ENCODE measurements at places on chromosomes 2 and 18.

DNA sequence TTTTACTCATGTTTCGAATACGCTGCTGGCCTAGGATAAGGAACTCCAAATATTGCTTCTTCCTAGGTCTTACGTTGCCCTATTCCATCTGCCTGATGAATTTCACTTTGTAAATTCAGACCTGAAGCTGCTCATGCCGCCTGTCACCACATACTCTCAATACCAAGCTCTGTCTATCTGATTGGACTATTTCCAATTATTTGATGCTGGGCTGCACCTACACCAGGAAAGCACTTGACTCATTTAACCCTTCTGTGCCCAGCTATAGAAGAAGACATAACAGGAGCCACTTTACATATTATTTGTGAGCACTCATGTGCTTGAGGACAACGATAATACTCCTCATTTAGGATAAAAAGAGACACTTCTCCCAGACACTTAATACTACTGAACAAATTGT is 1293.9 kb upstream of the LRRTM1 start:
- DNase-seq: peak; percentile 18

DNA sequence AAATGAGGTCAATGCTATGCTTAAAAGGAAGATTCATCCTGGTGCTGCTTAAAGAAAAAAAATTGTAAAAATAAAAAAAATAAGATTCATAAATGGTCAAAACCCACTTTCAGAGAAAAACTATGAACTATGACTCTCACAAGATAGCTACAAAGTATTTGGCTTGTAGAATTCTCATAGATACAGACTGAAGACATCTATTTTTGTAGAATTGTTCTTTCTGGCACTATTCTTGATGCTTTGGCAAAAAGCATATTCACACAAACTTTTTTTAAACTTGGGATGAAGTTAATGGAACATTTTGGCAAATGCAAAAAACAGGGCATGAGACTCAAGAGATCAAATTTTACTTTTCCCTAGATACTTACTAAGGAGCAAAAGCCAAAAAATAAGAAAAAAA is 12.5 kb upstream of the ANKRD29 start:
- no peak for DNase-seq

DNA sequence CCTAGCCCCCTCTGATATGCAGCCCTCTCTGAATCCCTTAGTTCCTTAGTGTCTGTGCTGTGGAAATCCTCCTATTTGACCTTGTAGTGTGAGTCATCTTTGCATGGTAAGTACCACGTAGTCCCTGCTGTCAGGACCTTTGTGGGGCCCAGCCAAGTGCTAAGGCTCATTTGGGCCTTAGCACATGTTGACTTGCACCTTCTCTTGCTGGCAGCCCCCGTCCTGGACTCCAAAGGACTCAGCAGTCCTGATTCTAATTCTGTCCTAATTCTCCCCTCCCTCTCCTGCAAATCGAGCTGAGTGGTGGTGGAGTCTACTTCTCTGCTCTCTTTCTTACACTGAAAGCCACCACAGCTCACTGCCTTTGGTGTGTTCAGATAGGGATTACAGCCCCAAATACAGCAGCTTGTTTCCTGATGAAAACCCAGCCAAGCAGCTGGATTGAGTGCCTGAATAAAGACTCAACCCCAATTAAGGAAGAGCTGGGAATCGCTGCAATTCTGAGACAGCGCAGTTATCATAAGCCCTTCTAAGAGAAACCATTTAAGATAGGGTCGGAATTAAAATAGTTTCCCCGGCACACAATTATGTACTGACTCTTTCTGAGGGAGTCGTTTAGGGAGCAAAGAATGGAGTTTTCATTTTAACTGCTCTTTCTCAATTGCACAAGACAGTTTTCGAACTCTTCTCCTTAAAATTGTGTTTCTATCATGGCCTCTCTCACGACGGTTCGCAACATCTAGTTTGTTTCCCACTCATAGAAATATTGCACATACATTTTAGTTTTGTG is 215.6 kb upstream of the TNP1 start:
- DNase-seq: peak; percentile 33

DNA sequence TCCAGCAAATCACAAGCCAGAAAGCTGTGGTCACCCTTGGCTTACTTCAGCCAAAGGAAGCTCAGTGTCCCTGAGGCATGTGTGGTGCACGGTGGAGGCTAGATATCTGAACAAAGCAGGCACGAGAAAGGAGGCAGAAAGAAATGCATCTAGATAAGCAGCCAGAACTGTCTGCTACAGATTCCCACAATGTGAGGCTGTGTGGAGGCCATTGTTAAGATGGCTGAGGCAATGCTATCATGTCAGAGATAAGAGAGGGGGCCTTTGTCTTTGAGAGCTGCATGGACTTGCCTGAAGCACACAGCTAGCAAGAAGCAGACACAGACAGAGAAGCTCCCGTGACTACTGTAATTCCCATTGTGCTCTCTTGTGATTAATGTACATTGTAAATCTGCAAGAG is 110.5 kb upstream of the LYPD6 start:
- DNase-seq: no peak

DNA sequence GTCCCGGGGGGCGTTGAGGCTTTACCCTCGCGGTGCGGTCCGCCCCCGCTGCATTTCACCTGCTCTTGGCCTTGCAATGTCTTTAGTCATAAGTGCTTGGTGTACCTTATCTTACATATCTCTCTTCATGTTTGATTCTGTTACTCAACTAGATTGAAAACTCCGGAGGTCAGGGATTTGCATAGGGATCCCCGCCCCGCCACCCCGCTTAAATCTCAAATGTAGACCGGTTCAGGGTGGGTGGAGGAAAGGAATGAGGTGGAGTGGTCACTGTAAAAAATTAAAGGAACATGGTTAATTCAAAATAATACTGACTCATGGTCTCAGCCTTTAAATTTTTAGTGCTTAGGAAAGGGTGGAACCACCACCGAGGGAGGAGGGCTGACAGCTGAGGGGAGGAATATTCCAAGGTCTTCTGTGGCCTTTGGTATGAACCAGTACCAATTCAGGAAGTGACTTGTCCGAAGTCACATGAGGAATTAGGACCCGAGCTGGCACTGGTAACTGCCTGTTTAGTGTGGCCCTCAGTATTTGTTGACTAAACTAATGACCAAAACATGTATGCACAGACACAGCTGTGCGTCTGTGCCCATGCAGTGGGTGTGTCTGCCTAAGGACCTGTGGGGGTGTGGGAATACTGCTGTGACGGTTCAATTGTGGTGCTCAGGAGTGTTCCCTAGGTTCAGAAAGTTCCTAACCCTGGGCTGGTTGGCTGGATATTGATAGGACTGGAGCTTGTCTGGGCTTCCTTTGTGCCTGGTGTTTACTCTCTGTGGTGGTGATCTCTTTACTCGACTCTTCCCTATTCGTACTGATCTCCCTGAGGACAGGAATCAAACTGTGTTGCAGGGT is 1.0 kb downstream of the PLEKHB2 start:
- DNase-seq: peak; percentile 84

DNA sequence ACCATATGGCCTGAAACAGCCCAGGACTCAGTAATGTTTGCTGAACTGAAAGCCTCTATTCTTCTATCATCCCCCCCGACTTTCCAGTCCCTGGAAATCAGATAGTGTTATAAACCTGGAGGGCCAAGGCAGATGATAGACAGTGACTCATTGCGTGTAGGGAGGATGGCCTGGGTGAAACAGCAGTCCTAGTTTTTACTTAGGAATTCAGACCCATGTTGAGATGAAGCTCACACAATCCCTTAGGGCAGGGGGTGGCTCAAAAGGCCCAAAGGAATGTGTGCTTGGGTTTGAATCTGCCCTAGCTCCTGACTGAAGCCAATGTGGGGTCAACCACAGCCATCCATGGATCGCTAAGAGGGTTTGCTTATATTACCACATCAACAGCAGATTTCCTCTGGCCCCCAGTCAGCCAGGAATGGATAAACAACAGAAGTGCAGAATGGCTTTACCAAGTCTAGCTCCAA is 43.9 kb upstream of the STPG4 start:
- peak; percentile 75 for DNase-seq

DNA sequence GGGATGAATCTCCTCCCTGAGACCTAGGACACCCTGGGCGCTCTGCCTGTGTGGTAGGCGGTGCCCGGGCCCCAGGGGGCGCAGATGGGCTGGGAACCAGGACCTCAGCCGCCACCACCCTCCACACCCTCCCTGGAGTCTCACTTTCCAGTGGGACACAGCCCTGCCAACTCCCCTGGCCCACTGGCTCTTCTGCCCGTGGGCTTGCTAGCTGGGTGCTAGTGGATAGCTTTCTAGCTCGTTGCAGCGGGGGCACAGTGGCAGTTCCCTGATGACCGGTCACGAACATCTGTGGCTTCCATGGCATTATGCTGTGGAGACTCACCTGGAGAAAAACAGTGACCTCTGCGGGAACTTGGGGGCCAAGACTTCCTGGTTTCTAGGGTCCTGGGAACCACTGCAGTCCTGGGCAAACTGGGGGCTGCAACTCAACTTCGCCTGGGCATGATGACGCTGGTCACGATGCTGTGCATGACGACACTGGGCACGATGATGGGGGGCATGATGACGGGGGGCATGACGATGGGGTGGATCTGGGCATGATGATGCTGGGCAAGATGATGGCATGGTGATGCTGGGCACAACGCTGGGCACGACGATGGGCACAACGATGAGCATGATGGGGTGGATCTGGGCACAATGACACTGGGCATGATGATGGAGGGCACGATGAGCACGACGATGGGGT is 31.0 kb upstream of the ALLC start:
- DNase-seq: no peak

GRCh38 chr2:20536619-20537422 is 89.9 kb downstream of the RHOB start:
- DNase-seq: no peak

DNA sequence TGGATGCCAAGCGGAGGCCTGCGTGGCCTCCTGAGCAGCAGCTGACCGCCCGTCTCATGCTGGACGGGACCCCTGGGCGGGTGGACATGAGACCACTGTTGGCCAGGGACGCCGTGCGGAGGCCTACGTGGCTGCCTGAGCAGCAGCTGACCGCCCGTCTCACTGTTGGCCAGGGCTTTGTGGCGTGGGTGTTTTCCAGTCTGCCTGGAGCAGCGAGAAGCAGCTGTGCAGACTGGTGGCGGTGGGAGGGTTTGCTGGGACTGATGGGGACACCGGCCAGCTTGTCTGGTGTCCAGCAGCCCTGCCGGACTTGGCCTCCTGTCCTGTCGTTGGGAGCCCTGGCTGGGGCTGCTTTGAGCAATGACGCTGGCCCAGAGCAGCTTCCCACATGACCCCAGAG is 5.8 kb upstream of the D2HGDH start:
- no peak for DNase-seq

DNA sequence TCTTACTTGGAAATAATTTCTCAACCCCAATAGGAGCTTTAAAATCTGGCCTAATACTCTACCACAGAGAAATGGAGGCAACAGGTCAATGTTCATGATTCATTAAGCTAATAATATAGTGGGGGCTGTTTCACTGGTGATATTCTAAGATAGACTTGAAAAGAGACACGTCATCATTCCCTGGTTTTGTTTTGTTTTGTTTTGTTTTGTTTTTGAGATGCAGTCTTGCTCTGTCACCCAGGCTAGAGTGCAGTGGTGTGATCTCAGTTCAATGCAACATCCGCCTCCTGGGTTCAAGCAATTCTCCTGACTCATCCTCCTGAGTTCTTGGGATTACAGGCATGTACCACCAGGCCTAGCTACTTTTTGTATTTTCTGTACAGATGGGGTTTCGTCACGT is 37.5 kb upstream of the SOS1 start:
- DNase-seq: no peak

GRCh38 chr2:196182439-196183171 is 11.2 kb upstream of the STK17B start:
- peak; percentile 48 for DNase-seq

DNA sequence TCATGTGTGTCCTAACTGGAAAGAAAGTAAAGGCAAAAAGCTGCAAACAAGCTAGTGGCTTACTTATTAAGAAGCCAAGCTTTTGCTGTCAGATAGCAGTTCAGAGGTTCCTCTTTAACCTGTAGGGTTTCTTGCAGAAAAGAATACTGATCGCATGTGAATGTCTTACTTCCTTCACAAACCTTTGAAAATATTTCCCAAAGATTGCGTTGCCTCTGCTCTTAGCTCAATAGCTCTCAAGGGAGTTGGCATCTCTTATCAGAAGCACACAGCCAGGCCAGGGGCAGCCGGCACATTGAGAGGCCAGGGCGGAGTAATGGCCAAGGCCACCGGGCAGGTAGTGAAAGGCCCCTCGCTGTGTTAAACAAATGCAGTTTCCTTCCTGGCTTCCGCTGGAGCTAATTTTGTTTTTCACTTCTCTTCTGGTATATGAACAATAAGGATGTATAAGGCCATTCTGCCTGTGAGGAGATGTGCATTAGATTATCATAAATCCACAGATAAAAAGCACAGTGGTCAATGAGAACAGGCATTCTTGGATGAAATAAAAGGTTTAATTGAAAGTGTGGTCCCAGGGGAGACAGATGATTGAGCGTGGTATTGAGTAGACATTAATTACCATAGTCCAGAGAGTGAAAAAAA is 542.4 kb upstream of the NRP2 start:
- no peak for DNase-seq

- DNase-seq: no peak
Measured at GRCh38 chr2:4959219-4959618, 733.0 kb upstream of the SOX11 start.

DNA sequence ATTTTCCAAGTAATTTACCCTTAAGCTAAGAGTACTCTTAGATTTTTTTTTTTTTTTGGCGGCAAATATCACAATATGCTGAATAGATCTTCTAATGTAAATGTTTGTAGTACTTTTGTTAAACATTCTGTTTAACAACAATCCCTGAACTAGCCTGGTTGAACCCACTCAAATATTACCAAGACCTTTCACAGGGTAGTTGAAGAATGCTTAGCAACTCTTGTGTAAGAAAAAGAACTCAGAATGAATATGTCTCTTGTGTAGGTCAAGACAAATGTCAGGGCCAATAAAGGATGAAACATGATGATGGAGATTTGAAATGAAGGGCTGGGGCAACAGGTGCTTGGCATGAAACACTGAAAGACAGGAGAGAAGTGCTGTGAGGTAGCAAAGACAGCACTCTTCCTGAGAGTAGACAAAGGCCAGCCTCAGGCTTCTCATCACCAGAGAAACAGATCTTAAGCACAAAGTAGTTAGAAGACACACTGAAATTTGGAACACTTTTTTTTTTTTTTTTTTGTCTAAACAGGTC is 597.3 kb downstream of the ERBB4 start:
- DNase-seq: no peak

DNA sequence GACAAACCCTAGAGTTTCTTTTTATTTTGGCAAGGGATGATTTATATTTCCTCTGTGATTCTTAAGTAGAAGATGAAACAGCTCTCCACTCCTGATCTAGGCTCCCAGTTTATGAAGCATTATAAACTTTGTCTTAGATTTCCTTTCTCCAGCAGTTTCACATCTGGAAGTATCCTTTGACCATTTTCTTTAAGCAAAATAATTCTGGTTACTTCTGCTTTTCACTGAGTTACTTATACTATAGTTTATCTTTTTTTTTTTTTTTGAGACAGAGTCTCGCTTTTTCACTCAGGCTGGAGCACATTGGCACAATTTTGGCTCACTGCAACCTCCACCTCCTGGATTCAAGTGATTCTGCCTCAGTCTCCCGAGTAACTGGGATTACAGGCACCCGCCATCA is 45.5 kb downstream of the KCMF1 start:
- no peak for DNase-seq

DNA sequence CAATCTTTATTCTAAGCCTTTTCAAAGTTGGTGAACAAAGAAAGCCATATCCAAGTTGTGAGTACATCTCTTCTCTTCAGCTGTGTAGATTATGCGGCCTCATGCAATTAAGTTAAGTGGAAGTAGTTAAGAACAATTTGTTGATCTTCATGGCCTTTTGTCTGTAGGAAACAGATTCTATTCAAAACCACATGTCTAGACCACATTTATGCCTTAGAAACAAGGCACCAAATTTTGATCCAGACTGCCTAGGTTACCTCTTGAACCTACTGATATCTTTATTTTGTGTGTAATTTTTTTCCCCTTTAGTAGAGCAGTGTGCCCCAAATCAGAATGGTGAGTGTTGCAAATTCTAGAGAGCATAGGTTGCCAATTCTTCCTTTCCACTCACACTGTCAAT is 101.6 kb upstream of the CERS6 start:
- DNase-seq: no peak

All from kidney tubule cell (primary cell).